ENCODE measurements at places on chromosomes 11 and 22.

DNA sequence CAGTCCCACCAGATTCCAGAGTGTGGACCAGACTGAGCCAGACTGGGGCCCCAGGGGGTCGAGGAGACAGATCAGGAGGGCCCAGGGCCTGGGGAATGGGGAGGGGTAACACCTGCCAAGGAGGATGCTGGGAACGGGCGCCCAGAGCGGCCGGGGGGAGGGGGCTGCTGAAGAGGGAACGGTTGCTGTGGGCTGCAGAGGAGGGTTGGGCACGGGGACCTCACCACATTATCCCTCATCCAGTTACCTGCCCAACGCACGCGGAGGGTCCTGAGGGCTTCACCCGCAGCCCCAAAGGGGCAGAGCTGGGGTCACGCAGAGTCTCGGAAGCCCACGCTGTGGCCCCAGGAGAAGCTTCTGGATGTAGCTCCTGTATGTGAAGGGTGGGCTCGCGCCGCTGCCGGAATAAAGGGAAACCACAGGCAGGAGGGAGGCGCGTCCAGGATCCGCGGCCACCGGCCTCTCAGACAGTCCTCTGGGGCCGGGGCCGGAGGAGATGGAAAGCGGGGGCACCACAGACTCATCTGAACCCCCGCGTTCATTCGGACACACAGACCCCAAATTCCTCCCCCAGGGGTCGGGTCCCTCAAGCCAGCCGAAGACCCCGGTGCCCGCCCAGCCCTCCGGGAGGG is 866 bp upstream of the SELENOO start:
- peak; percentile 65 for DNase-seq

- no peak for DNase-seq
Observed at GRCh38 chr22:17140022-17140421, 18.9 kb upstream of the TMEM121B start.

DNA sequence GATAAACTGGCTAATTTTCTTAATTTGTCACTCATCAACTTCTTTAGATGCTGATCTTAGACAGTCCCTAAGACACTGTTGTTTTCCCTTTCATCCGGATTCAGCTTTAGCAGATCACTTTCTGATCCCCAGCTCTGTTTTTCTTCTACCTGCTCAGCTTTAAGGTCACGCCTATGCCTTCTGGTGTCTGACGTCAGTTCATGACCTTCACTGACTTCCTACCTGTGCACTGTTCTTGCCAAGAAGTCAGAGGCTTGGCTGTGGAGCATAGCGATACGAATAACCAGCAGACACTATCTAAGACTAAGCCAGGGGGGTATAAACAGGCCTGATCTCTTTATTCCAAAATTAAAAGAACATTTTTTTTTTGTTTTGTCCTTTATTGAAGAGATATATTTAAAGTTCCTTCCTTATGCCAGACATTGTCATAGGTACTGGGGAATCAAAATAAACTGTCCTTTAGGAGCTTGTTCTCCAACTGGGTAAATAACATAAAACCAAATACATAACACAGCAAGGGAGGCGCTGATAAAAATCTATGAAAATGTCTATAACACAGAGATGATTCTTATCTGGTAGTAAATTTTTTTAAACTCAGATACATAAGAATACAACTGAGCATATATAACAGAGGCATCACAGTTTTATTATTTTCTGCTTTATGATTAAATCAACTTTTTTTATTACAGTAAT is 352.2 kb upstream of the CTSC start:
- no peak for DNase-seq

- DNase-seq: no peak
Observed at GRCh38 chr11:77542296-77542695, 47.5 kb upstream of the AQP11 start.

Measured in eye (tissue), 1 donor.